Right renal pelvis (tissue), 4 donors: ENCODE measurements at places on chromosomes 4 and X. TPM values are rescaled to one million over a fixed set of nuclear protein-coding genes. Genes with fewer than 3 reads are reported as not detected.

The C4orf54 gene
- polyA plus RNA-seq, result 0.76 TPM

The HHIP gene
- polyA plus RNA-seq, result 3.0 TPM

The TMEM154 gene
- 1.7 TPM for polyA plus RNA-seq

The PDLIM3 gene
- polyA plus RNA-seq, result 4.1 TPM

The PAGE2 gene
- polyA plus RNA-seq, result not detected

The PSAPL1 gene
- not detected for polyA plus RNA-seq

The SPANXB1 gene
- not detected for polyA plus RNA-seq

The HMGN5 gene
- 37.7 TPM for polyA plus RNA-seq

The UGT2B17 gene
- polyA plus RNA-seq, result not detected

The IL1RAPL1 gene
- 2.4 TPM for polyA plus RNA-seq

The GRXCR1 gene
- not detected for polyA plus RNA-seq

The SRPX2 gene
- polyA plus RNA-seq, result 13.0 TPM

The PCSK1N gene
- polyA plus RNA-seq, result 9.4 TPM

The SLC34A2 gene
- 27.4 TPM for polyA plus RNA-seq

The ZNF630 gene
- 3.9 TPM for polyA plus RNA-seq

- DNase-seq, result no peak
Measured at GRCh38 chr4:186886759-186887158, 163.1 kb upstream of the FAT1 start.

DNA sequence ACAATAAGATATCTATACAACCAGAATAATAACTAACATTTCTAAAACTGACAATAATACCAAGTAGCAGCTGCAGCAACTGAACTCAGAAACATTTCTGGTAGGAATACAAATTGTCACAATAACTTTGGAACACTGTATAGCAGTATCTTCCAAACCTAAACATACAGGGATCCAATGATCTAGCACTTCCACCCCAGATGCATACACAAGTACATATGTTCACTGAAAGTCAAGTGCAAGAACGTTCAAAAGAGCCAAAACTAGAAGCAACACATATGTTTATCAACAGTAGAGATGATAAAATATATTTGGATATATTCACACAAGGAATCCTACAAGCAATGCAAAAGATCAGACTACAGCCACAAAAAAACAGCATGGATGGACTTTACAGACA, 46.2 kb downstream of the MAPK10 start:
- no peak for DNase-seq

- no peak for DNase-seq
Measured at GRCh38 chr4:128427832-128428366, 140.3 kb upstream of the PGRMC2 start.

- DNase-seq, result no peak
Measured at GRCh38 chr4:156764145-156764544, 207.5 kb downstream of the PDGFC start.

DNA sequence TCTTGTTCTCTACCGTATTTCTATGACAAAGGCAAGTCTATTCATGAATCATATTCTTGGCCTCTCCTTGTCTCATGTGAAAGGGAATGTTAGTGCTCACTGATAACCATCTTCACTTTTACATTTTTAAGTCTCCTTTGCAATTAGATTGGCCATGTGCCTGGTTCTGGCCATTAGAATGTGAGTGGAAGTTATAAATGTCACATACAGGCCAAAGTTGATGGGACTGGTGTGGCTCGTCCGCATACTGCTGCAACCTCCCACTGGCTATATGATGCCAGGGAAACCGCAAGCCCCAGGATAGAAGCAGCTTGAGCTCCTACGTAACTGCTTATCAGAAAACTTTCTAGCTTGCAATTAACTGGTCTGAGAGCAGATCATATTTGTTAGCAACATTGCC, 86.1 kb downstream of the MAGEC1 start:
- DNase-seq, result no peak

- no peak for DNase-seq
Measured at GRCh38 chr4:8267077-8267476, 2.5 kb upstream of the HTRA3 start.

DNA sequence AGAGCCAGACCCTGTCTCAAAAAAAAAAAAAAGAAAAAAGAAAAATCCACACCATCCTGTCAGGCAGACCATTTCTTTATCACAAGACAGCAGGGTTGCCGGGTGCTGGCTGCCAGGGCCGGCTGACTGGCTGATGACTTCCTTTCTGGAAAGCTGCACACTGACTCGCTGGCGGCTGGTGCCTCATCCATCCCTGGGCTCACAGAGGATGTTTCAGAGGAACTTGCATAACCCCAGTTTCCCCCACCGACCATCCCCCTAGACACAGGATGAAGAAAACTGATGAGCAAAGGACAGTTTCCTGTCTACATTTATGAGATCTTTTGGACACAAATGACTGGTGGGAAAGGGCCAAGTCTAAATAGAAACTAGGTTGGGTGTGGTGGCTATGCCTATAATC, 14.1 kb downstream of the HPSE start:
- DNase-seq, result no peak

DNA sequence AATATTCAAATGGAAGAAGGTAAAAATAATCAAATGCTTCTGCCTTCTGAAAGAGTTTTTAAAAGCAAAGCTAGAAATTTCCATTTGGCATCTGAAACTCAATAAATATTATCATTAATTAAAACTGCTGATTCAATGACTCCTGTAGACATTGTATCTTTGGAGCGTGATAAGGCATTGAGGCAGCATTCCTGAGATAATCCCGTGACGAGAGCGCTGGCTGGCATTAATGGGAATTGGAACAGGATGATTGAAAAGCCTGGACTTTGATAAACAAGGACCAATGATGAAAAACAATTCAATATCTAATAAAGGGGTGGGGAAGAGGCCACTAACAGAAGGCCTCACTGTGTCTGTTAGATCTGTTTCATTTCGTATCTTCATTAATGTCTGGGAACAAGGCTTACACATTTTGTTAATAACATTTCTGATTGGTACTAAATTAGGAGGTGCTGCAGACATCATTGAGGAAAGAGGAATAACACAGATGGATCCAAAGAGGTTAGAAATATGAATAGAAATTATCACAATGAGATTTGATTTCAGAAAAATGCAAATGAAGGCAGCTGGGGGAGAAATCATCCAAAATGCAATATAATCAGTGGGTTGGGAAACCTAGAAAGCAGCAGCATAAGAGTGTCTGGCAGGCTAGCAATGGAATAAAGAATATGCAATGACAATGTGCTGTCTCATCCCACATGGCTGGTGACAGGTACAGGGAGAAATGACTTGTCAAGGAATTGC, 102.3 kb downstream of the SCD5 start:
- no peak for DNase-seq

DNA sequence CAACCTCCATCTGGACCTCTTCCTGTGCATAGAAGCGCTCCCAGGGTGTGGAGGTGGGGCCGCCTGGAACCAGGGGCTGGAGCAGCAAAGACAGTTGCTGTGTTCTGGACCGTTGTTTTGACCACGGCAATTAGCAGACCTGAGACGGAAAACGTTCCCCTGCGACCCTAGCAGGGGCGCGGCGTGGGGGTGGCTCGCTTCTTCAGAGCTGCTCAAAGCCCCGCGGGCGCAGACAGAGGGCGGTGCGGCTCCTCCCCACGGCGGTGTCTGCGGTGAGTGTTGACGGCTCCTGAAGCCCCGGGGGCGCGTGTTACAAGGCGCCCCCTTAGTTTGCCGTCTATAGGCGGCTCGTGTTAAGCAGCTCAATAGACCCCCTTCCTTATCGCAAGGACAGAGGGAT, 79.2 kb downstream of the TRIML1 start:
- no peak for DNase-seq

- no peak for DNase-seq
Measured at GRCh38 chrX:97026406-97026805, 142.7 kb downstream of the RPA4 start.

DNA sequence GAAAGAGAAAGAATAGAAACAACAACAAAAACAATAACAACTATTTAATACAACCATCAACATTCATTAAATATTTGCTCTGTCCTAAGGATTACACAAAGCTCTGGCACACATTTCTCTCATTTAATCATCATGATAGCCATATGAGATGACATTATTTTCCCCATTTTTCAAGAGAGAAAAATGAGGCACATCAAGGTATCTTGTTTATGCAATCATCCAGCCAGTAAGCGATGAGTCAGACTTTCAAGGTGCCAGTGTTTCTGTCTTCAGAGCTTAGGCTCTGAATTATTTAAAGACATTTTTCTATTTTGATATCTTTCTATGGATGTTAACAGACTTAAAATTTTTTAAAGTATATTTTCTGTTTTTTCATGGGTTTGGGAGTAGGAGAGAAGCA, 541.8 kb upstream of the SMIM31 start:
- DNase-seq, result no peak

DNA sequence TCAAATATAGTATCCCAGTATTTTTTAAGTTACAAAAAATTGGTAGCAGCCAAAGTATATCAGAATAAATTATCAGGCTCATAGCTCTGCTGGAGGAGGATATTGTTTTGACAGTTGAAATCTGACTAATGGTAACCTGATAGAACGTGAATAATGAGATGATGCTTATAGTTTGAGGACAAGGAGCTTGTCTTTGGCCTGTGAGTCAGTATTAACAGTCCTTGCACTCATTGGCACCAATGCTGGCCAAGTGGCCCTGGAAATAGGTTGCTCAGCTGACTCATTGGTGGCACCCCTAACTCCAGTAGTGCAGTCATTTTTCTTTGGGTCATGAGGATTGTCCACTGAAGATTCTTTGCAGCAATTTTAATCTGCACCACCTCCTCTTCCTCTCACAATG, 203.3 kb upstream of the JADE1 start:
- no peak for DNase-seq

DNA sequence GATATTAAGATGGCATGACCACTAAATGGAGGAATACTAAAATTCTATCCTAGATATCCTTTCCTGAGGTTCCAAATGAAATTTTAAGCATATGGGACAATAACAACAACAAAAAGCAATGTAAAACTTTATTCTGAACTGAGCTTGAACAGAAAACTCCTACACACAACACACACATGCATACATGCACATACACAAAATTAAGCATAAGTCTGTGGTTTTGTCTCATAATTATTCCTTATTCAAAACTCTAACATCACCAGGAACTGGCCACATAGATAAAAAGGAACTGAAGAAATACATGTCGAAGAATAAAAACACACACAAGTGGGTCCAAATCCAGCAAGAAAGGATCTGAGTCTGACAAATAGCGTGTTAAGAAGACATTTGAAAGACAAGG, 168.0 kb downstream of the COX18 start:
- DNase-seq, result no peak

DNA sequence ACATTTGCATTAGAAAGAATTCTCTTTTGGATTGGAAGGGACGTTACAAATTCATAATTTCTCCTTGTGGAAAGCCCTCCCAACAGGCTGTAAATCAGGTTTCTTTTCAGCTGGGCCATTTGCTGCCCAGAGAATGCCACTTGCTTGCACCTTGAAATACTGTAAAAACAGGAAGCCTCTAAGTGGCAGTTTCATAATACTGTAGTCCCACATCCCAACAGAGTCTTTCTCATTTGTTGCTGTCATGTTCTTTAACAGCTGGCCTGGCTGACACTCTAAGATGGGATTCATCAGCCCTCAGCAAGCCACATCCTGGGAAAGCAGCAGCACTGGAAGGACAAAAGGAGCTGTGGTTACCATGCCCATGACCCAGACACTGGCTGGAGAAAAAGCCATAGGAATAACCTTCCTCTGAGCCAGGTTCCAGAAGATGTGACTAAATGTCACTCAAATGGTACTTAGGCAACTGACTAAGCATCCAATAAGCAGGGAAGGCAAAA, 221.9 kb upstream of the MBNL3 start:
- no peak for DNase-seq

DNA sequence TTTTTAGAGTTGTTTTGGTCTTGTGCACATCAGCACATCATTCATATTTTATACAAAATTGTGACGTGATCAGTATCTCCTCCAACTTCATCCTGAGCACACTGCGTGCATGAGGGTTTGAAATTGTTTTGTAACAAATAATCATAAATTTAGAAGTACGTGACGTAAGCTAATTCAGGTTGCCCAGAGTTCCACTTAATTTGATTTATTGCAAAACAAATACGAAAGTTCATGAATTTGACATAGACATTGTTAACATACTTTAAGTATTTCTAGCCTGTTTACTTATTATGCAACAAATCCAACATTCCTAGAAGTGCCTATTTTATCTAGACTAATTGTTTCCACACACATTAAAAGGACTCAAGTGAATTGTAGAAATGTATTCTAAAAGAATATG, 48.3 kb downstream of the MAP7D3 start:
- no peak for DNase-seq

GRCh38 chrX:147978931-147979330, 2.2 kb upstream of the FMR1NB start:
- no peak for DNase-seq

DNA sequence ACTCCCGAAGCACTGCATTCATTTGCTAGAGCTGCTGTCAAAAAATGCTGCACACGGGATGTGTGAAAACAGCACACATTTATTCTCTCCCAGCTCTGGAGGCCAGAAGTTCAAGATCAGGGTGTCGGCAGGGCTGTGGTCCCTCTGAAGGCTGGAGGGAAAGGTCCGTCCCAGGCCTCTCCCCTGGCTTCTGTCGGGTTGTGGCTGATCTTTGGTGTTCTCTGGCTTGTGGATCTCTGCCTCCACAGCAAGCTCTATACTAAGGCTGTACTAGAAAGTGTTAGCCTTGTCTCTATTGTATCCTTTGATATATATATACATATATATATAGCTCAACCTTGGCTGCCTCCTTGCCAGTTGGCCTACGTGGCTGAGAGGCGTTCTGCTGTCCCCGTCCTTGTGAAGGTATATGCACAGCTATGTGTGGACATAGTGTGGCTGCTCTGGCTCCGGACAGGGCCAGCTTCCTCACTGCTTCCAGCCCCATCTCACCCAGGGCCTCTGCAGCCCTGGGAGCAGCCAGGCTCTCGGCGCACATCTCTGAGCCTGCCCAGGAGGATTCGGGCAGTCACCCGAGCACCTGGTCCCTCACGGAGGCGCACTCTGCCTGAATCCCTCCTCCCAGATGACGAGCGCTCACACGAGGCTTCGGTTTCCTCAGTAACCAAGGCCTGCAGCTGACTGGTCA, 15.0 kb upstream of the DUSP9 start:
- no peak for DNase-seq

GRCh38 chr4:81343536-81343935, 128.2 kb downstream of the RASGEF1B start:
- no peak for DNase-seq

- DNase-seq, result no peak
Measured at GRCh38 chr4:84495118-84495793, 3.8 kb downstream of the NKX6-1 start.

DNA sequence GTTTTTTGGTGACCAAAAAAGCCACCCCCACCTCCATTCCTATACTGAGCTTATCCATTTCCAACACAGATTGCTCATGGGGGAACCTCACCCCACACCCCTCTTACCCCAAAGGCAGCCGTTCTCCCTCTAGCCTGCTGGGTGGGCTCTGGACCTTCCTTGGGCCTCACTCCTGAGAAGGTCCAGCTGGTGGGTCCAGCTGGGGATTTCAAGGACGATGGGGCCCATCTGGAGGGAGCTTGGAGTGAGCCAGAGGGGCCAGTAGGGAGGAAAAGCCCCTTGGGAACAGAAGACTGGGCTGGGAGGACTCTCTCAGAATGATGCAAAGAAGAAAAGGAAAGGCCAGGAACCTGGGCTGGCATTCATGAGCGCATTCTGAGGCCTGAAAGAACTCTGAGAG, 42.0 kb upstream of the PJA1 start:
- DNase-seq, result no peak

- no peak for DNase-seq
Measured at GRCh38 chr4:66052426-66052825, 382.1 kb upstream of the EPHA5 start.
